Substantia nigra (tissue), 51 donors: ENCODE measurements at places on chromosomes 2 and 18.

GRCh38 chr2:111642586-111643327 lies 241.2 kb downstream of the ANAPC1 start:
- no peak for DNase-seq

- no peak for DNase-seq
Observed at GRCh38 chr18:59748628-59749360, 51.6 kb upstream of the CCBE1 start.

GRCh38 chr18:55504808-55505207 lies 83.2 kb downstream of the TCF4 start:
- no peak for DNase-seq

DNA sequence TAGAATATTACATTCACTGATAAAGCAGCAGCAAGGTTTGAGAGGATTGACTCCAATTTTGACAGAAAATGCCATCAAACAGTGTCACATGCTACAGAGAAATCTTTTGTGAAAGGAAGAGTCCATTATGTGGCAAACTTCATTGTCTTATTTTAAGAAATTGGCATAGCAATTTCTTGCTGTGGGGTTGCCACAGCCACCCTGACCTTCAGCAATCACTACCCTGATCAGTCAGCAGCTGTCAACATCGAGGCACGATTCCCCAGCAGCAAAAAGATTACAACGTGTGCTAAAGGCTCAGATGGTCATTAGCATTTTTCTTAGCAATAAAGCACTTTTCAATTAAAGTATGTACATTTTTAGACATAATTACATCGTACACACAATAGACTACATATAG lies 74.7 kb downstream of the PRKCE start:
- no peak for DNase-seq

DNA sequence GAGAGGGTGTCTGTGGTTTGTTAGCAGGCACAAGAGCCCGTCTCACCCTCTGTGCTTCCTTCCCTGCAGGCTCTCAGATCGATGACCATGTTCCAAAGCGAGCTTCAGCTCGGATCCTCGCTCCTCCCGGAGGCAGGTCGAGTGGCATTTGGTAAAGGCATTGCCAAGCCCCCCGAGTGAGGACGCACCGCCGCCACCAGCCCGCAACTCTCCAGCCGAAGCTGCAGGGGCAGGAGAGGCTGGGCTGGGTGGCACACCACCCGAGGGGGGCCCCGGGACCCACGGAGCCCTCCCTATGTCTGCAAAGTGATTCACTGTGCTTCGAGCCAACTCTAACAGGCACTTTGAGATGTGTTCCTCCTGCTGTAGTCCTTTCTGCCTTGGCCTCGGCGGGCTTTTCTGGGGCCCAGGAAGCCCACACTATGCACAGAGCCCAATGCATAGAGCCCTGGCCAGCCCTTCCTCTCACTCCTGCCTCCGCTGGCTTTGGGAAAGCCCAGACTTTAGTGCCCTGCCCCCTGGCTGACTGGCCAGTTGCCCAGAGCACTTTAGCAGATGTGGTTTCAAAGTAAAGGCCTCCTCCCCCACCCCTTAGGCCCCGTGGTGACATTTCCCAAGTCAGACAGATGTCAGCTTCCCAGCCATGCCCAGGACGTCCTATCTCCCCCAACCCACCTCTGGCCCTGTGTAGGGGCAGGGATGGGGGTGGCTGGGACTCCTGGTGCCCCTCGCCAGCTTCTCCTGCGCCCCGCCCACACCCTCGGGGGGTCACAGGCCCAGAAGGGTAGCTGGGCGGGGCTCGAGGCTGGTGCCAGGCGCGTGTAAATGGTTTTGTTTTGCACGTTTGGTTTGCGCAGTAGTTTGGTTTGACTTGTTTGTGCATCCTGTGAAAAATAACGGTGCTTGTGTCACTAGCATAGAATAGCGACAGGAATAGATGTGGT lies 23.3 kb upstream of the MAPRE3 start:
- no peak for DNase-seq

DNA sequence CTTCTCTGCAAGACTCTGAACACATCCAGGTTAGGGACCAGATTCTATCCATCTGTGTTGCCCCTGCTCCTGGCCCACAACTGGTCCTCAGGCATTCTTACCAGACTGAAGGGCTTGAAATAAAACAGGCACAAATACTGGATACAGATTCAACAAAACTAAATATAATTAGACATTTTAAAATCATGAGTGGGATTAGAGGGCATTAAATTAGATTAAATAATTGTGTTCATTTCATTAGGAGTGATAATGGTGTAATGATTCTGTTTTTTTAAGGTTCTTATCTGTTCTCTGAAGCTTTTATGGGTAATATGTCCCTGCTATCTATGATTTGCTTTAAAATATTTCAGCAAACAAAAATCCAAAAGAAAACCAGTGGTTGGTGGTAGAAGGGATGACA lies 226.5 kb downstream of the IRS1 start:
- DNase-seq: no peak

GRCh38 chr2:236369661-236370062 lies 105.5 kb upstream of the ASB18 start:
- no peak for DNase-seq

- no peak for DNase-seq
Observed at GRCh38 chr2:10431797-10432196, 16.3 kb downstream of the ODC1 start.

- no peak for DNase-seq
Observed at GRCh38 chr2:194491409-194492115, 1165.5 kb upstream of the SLC39A10 start.

GRCh38 chr2:84690225-84690624 lies 173.9 kb downstream of the DNAH6 start:
- no peak for DNase-seq

DNA sequence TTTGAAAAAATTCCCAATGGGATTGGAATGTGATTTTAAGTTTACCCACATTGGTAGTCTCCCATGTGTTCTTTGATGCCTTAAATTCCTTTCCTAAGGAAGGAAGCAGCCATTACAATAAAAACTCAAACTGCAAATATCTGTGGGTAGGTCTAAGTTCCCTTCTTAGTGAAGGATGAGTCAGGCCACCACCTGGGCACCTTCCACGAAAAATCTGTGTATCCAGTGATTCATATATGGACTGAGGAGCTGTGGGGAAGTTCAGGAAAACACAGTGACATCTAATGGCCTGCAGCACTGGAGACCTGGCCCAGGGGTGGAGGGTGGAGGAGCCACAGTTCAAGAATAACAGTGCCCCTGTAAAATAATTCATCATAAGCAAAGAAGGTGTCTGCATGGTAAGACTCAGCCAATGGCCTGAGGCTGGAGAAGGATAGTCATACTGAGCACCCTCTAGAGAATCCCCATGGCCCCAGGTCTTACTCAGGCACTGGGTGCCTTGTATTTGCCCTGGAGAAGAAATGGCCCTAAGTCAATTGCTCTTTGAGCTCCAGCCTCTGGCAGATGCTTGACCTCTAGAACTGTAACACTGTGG lies 248.6 kb downstream of the SP3 start:
- DNase-seq: no peak

- DNase-seq: no peak
Observed at GRCh38 chr2:193409951-193410350, 1215.2 kb upstream of the TMEFF2 start.

DNA sequence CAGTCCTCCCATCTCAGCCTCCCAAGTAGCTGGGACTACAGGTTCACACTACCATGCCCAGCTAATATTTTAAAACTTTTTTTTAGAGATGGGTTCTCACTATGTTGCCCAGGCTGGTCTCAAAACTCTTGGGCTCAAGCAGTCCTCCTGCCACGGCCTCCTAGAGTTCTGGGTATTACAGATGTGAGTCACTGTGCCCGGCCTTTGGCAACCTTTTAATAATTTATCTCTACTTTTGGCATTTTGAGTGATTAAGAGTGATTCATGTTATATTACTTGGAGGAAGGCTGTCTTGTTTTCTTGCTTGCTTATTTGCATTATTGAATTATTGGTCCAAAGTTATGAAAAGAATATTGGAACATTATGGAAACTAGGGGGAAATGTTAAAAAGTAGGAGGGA lies 24.3 kb downstream of the NCOA1 start:
- DNase-seq: no peak

DNA sequence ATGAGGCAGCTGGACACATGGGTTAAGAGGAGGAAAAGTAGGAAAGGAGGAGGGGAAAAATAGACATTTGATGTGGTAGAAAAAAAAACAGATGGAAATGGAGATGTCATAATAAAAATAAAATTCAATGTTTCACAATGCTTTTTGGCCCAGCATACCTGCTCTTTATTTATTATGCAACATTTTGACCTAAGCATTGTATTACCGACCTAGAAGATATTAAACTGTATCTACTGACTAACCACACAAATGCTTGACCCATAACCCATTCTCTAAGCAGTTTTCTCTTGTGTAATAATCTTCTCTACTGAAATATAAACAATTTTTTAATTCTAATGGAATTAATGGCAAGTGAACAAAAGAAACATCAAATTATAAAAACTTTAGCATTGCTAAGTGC lies 362.3 kb downstream of the FBXO15 start:
- no peak for DNase-seq

- no peak for DNase-seq
Observed at GRCh38 chr2:150370561-150370960, 116.9 kb downstream of the RND3 start.

GRCh38 chr2:200216310-200216709 lies 90.2 kb upstream of the SPATS2L start:
- no peak for DNase-seq

DNA sequence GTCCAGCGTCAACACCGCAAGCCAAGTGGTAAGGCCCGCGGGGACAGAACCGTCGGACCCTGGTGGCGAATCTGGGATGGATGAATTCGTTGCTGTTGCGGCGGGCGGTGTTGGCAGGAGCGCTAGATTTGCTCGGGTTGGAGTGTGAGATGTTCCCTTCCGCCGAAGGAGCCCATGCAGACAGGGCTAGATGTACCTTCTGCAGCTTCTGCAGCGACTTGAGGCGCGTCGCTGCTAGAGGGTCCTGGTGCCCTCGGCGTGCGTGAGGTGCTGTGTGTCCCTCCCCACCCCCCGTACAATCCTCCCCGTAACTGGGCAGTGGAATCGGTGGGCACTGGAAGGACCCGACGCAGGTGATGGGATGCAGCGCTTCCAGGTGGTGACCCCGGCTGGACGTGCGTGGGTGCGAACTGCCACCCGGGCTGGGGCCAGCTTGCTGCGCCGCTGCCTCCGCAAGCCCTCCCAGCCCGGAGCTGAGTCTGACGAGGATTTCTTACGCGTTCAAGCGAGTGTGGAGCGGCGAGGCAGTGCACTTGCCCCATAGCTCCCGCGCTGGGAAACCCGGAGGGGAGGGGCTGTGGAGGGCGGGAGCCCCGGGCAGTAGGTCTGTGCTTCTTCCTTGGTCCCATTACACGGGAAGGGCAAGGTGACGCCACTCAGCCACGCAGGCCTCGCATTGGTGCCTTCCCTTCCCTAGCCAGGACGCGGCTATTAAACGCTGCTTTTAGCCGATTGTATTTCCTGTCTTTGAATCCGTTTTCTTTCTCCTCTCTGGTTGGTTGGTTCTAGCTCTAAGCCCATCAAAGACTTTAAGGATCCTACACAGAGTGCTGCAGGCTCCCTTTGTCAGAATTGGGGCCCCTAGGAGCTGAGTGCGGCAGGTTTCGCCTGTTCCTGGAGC lies 34.2 kb downstream of the CHRNA1 start:
- DNase-seq: no peak

GRCh38 chr2:117519721-117520120 lies 294.8 kb upstream of the DDX18 start:
- no peak for DNase-seq

DNA sequence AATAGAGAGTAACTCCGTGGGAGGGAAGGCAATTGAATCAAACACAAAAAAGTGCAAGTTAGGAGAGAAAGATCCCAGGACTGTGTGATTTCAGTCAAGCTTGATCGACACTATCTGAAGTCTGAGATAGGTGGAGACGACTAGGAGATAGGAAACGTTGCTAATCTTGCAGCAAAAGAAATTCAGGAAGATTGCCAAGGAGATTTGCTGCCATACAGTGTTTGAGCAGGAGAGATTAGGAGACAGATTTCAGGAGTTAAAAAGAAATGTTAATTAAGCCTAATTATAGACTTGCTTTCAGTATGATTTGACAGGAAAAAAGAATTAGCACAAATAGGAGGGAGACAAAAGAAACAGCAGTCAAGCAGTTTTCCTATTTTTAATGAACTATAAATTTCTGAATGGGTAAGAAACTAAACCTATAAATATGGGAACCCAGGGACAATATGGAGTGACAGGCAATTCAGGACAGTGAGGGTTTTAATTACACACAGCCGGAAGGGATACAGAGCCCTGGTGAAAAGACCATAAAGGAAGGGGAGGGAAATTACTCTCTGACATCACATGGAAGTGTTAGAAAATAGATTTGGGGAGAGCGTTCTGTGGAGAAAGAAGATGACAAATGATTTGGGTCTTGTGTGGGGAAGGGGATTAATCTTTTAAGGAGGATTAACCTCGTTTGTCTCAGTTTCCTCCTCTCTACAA lies 72.6 kb downstream of the SUCLG1 start:
- DNase-seq: no peak

- no peak for DNase-seq
Observed at GRCh38 chr2:6846540-6846939, 19.2 kb downstream of the CMPK2 start.

DNA sequence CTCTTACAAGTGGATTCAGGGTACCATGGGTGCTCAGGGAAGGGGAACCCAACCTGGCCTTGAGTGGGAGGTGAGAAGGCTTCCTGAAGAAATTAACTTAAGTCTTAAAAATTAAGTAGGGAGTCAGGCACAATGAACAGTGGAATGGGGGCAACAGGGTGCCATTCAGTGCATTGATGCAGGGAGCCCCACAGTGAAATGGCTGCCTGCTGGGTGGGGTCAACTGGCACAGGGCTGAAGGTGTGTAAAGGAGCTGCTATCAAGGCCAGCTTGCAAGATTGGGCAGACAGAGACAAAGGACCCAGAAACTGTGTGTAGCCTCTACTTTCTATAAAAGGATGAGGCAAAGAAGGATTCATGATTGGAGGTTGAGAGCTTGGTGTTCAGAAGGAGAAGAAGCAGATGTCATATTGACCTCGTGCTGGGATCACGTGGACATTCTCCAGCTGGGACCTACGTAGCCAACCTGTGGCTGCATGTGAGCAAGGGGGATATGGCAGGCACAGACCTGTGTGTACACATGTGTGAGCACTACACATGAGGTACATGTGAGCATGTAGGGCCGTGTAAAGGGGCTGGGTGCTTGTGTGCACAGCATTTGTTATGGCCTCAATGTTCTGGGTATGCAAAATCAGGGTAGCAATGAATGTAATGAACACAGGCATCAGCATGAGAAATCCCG lies 209.5 kb upstream of the HAAO start:
- no peak for DNase-seq

- peak; percentile 54 for DNase-seq
Observed at GRCh38 chr2:69177785-69178636, 165.0 kb downstream of the ANTXR1 start.

GRCh38 chr2:32741575-32741974 lies 113.7 kb downstream of the TTC27 start:
- DNase-seq: no peak

- DNase-seq: no peak
Observed at GRCh38 chr18:34299828-34300227, 75.1 kb upstream of the NOL4 start.

GRCh38 chr18:44796429-44797428 lies 116.0 kb downstream of the SETBP1 start:
- no peak for DNase-seq
